ENCODE measurements at places on chromosomes 6 and 20. TPM values are rescaled to one million over a fixed set of nuclear protein-coding genes. Genes with fewer than 3 reads are reported as not detected.

ZBP1 gene
- total RNA-seq = not detected

BFSP1 gene
- 1.7 TPM for total RNA-seq

CLVS2 gene
- not detected for total RNA-seq

VGLL2 gene
- total RNA-seq = not detected

SLPI gene
- total RNA-seq = not detected

KCNK16 gene
- total RNA-seq = not detected

HSPA1L gene
- total RNA-seq = 0.87 TPM

TPX2 gene
- 5.8 TPM for total RNA-seq

PTCRA gene
- not detected for total RNA-seq

TINAG gene
- not detected for total RNA-seq

TEAD3 gene
- 0.20 TPM for total RNA-seq

TAAR2 gene
- not detected for total RNA-seq

WFDC10B gene
- not detected for total RNA-seq

WFDC2 gene
- total RNA-seq = not detected

MOG gene
- total RNA-seq = not detected

STX11 gene
- total RNA-seq = 9.4 TPM

FOXC1 gene
- total RNA-seq = 5.8 TPM

RHAG gene
- not detected for total RNA-seq

KCNK15 gene
- not detected for total RNA-seq

GTF2H4 gene
- 8.3 TPM for total RNA-seq

RAB44 gene
- total RNA-seq = not detected

FAM50B gene
- total RNA-seq = 4.8 TPM

SCAF8 gene
- total RNA-seq = 14.8 TPM

RFX6 gene
- not detected for total RNA-seq

KIFC1 gene
- total RNA-seq = 4.2 TPM

RNF182 gene
- total RNA-seq = 0.22 TPM

NKX2-4 gene
- total RNA-seq = not detected

MBOAT1 gene
- total RNA-seq = 8.1 TPM

TOP1 gene
- total RNA-seq = 11.7 TPM

RAD21L1 gene
- total RNA-seq = not detected

MPC1 gene
- total RNA-seq = 15.3 TPM

OXT gene
- total RNA-seq = not detected

FKBP5 gene
- 37.3 TPM for total RNA-seq

HLA-E gene
- 440 TPM for total RNA-seq

DPPA5 gene
- not detected for total RNA-seq

MAP7 gene
- 0.44 TPM for total RNA-seq

TREML1 gene
- total RNA-seq = not detected

RIPPLY2 gene
- total RNA-seq = 0.40 TPM

SLC22A2 gene
- not detected for total RNA-seq

AIF1 gene
- total RNA-seq = not detected

STMND1 gene
- not detected for total RNA-seq

NRSN1 gene
- total RNA-seq = not detected

DLL1 gene
- 3.9 TPM for total RNA-seq

LKAAEAR1 gene
- total RNA-seq = 0.20 TPM

MYCT1 gene
- total RNA-seq = 256 TPM

COL9A1 gene
- not detected for total RNA-seq

PRL gene
- not detected for total RNA-seq

TRIM40 gene
- total RNA-seq = not detected

Data from lung microvascular endothelial cell (primary cell).